Activated T-helper 9 cell treated with anti-CD3 and anti-CD28 coated beads, Interleukin-2, amount 50 U/mL, for 16 hours (primary cell): ENCODE measurements at places on chromosomes 3 and 15.

- DNase-seq = peak; percentile 79
Measured at GRCh38 chr15:52179278-52180195, 11.7 kb downstream of the GNB5 start.

GRCh38 chr15:50146632-50147031, 27.6 kb upstream of the ATP8B4 start:
- DNase-seq = no peak

DNA sequence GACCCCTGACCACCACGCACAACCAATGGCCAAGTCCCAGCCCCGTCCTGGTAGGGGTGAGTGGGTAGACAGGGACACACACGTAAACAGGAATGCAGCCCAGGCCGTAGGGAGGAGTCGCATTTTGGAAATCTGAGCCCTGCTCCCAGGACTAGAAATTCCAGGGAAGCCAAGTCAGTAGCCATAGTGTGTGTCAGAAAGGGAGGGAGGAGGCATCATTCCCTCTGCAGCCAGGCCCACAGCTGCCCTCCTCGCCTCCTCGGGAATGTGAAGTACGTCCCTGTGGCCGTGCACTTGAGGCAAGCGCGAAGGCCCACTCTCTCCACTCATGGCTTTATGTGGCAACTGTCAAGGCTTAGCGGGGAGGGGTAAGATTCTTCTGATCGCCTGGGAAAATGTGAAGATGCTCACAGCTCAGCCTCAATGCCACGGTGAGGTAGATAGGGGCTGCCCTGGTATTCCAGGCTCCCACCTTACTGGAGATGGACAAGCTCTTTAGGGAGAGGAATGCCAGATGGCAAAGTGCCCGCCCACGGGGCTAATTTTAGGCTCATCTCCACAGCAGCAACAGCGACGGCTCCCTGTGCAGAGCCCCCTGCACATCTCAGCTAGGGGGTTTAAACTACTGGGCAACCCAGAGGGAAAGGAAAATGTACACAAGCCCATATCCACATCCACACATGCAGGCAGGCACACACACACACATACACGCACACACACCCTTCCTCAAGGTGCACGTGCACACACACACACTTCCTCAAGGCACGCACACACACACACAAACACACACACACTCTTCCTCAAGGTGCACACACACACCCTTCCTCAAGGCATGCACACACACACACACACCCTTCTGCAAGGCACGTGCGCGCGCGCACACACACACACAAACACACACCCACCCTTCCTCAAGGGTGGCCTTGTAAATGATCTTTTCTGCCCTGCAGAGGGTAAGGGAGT, 65.5 kb downstream of the ADCY5 start:
- DNase-seq = no peak

- DNase-seq = no peak
Measured at GRCh38 chr15:88986949-88987590, 73.9 kb upstream of the MFGE8 start.

DNA sequence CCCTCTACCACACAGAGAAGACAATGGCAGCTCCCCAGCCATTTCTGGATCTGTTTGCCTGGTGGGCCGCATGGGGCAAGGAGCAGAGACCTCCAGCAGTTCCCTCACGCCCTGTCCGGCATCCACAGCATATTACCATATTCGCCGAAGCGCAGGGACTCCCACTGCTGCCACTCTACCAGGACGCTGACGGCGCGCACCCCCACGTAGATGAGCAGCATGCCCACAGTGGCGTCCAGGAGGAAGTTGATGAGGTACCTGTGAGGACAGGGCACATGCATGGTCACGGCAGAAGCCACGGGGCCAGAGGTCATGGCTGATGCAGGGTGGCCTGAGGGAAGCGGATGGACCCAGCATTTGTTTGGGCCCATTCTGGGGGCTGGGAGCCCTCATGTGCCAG, 14.8 kb upstream of the MUSTN1 start:
- DNase-seq = no peak

DNA sequence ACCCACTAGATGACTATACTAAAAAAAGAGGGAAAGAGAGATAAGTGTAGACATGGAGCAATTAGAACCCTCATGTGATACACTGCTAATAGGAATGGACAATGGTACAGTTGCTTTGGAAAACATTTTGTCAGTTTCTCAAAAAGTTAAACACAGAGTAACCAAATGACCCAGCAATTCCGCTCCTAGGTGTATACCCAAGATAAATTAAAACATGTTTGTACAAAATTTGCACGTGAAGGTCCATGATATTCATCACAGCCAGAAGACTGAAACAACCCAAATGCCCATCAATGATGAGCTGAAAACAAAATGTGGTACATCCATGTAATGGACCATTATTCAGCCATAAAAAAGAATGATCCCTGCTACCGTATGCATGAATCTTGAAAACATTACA, 11.8 kb downstream of the MESP2 start:
- DNase-seq = no peak

DNA sequence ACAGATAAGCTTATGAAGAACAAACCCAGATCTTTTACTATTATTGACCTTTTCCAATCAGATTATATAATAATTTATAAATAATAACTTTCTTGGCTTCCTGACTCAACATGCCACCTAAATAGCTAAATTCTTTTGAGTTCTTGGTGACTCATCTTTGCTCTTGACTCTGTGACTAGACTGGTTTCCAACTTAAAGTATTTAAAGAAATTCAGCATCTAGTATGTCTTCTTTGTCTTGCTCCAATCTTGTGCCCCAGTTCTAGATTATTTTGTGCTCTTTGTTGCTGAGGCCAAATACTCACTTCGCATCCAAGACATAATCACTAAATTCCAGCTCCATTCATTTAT, 483.2 kb upstream of the TBL1XR1 start:
- DNase-seq = no peak

GRCh38 chr3:112293368-112294321, at the start of gene SLC9C1:
TSS of gene SLC9C1 (minus strand) at chr3:112294216. CDS start at chr3:112286791, 7,425 bp downstream.
- no peak for DNase-seq

DNA sequence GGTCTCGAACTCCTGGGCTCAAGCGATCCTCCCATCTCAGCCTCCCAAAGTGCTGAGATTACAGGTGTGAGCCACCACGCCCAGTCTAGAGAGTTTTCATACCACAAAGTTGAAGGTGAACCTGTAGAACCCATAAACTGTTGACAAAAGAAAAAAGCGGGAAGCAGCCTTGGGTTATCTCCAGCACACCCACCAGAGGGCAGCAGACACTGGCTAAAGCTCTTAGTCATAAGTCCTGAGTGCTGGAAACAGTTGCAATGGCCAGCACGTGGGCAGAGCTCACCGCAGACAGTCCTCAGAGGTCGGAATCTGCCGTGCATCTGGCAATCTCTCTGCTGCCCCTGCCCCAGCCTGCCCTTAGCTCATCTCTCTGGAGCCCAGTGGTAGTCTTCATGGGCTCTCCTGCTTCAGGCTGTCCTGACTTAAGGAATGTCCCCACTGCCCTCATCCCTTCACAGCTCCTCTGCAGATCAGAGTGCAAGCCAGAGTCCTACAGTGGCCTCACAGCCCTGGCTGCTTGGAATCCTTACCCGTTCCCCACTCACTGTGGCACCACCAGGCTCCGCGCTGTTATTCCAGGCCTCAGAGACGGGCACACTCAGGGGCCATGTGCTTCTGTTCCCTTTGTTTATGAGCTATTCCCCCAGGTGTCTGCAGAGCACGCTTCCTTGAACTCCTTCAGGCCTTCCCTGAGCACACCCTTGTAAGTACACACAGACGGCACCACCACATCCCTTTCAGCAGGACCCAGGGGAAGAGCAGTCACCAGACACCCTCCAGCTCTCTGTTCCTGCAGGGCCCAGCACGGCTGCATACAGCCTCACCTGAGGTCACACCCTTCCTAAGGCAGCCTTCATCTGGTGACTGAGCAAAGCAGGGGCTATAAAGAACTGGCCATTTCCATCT, 8.8 kb upstream of the ELP6 start:
- DNase-seq = peak; percentile 54

GRCh38 chr3:171974986-171975837, 64.2 kb upstream of the FNDC3B start:
- no peak for DNase-seq

GRCh38 chr3:9826815-9827573, 16.8 kb downstream of the RPUSD3 start:
- no peak for DNase-seq

DNA sequence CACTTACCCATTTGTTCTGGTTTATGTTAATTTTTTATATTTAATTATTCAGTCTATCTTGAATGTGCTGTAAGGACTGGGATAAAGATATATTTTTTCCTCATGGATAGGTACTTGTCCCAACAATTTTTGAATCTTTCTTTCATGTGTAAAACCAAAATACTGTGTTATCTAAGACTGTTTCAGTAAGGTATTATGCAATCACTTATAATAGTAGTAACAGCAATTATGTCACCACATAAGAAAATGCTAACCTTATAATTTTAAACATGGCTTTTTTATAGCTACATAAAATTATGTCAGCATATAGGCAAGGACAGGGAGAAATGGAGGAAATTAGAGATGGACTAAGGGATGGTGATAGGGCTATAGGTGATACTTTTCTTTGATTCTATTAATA, 2.9 kb upstream of the CTDSPL start:
- no peak for DNase-seq

DNA sequence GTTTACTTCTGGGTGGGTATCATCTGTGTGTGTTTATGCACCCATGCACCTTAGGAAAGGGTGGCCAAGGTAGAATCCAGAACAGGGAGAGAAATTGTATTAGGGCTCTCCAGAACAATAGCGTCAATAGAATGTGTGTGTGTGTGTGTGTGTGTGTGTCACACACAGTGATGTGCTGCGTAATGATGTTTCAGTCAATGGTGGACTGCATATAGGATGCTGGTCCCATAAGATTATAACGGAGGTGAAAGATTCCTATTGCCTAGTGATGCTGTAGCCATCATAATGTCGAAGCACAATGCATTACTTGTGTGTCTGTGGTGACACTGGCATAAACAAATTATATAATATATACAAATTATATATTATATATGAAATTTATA, 69.3 kb upstream of the PRR23C start:
- DNase-seq = no peak

- DNase-seq = no peak
Measured at GRCh38 chr15:78565951-78566774, 843 bp downstream of the CHRNA5 start.

DNA sequence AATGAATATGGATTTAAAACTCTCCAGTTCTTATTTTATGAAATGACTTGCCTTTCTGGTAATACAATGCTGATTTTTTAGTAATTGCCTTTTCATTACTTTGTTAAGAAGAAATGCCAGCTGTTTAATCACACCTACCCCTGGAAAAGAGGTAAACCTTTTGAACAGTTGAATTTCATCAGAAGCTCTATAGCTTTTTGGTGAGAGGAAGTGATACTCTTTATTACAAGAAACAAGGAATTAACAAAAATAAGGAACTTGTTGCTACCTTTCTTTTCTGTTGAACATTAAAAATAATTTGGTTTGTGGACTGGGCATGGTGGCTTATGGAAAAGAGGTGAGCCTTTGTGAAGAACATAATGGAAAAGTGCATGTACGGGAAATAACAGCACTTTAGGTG, 19.7 kb downstream of the BLOC1S6 start:
- DNase-seq = no peak

DNA sequence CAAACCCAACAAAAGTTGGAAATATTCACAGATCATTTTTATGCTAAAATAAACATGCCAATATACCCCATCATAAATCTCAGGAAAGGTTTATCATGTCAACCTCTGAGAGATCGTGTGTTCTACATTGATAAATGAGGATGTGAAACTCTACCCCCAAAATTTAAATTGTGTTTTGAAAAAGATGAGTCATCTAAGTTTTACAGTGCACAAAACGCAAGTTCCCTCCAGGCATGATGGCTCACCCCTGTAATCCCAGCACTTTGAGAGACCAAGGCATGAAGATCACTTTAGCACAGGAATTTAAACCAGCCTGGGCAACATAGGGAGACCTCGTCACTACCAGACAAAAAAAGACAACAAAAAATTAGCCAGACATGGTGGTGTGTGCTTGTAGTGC, 1487.0 kb upstream of the GBE1 start:
- DNase-seq = no peak

DNA sequence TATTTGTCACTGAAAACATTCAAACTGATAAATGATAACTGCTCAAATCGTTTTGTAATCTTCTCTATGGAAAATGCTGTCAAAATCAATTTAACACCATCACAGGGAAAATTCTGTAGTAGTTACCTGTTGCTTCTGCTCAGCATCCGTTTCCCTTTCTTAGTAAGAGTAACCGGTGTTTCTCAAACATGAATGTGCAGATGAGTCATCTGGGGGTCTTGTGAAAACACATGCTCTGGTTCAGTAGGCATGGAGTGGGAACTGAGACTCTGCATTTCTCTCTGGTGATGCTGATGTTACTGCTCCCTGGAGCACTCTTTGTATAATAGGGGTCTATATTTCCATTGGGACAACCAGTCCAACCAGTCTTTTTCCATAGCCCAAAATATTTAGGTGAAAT, 145.1 kb downstream of the SEMA6D start:
- DNase-seq = no peak

GRCh38 chr3:43211681-43212080, 74.7 kb upstream of the SNRK start:
- no peak for DNase-seq

- DNase-seq = no peak
Measured at GRCh38 chr3:184349563-184350470, 11.6 kb downstream of the CLCN2 start.

- no peak for DNase-seq
Measured at GRCh38 chr3:185311991-185312390, 50.9 kb upstream of the MAP3K13 start.

DNA sequence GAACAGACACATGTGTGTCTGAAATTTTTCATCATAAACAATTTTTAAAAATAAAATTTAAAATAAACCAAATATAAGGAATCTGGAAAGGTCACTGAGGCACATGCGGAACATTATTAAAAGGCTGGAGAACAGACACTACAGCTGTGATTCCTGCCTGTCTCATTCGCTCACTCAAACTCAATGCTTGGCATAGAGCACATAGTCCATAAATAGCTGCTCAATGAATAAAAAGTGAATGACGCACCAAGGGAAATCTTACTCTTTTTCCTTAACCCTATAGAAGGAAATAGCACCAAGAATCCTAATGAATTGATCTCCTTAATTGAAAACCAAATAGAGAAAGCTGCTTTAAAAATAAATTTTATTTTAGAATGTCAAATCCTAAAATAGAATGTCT, 98.4 kb downstream of the FSIP1 start:
- no peak for DNase-seq

GRCh38 chr15:101046826-101047225, 127.7 kb downstream of the LRRK1 start:
- DNase-seq = no peak

DNA sequence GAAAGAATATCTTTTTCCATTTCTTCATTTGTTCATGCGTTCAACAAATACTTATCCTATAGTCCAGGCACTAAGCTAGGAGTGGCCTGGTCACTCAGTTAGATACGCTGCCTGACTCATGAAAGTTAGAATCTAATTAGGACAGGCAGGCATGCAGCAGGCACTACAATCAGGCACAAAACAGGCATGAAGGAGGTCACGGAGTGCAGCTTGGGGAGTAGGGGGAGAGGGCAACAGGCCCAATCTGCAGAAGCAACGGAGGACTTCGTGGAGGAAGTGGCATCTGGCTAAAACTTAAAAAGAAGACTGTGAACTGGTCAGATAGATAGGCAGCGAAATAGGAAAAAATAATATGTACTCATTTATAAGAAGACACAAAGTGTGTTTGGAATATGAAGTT, 420.9 kb downstream of the MAGI1 start:
- DNase-seq = no peak
